Stimulated activated CD8-positive, alpha-beta memory T cell treated with anti-CD3 and anti-CD28 coated beads, Interleukin-15, amount 100 ng/mL, for 4 hours (primary cell): ENCODE measurements at places on chromosomes 6 and 20.

DNA sequence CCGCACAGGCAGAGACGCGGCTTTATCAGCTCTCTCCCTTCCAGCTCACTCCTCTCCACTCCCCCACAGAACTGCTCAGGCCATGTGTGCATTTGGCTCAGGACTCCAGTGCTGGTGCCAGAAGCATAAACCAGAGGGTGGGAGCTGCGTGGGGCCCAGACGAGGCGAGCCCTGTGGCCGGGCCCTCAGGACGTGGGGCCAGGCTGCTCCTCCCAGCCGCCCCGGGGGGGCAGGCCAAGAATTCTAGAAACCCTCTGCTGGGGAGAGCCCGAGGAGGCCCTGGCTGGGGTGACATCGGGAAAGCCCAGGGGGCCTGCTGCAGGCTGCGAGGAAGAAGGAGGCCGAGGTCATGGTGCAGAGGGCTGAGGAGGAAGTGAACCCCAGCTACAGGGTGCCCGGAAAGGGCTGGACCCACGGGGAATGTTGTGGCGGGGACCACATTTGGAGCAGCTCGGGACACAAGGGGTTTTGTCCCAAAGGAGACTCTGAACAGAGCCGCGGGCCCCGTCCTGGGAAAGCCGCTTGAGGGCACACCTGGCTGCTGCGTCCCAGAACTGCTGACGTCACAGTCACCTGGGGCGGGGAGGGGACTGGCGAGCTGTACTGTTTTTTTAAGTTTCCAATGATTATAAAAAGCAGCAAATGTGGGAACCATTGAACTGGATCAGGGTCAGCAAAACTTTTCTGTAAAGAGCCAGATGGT is 107.1 kb downstream of the BANF2 start:
- DNase-seq = no peak

- DNase-seq = no peak
These were observed 43.0 kb downstream of the FAM184A start for GRCh38 chr6:119035459-119035858.

GRCh38 chr20:41998539-41999341 is 380.6 kb upstream of the CHD6 start:
- no peak for DNase-seq

DNA sequence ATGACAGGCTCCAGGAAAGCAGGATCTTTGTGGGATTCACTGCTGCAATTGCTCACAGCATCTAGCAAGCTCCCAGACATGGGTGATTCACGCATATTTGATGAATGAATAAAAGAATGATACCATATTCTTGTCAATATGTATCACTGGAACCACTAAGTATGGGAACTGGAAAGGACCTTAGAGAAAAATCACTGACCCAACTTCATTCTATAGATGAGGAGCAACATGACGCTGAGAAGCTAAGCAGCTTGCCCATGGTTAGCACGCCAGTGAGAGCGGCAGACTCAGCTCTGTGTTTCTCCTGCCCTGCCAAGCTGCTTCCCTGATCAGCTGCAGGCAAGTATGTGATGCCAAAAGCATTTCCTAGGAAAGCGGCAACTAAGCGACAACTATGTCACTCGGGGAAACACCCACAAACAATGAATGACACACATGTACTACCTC is 66.8 kb downstream of the PPP1R3G start:
- DNase-seq = no peak
